ENCODE measurements at places on chromosomes 5 and 9.

DNA sequence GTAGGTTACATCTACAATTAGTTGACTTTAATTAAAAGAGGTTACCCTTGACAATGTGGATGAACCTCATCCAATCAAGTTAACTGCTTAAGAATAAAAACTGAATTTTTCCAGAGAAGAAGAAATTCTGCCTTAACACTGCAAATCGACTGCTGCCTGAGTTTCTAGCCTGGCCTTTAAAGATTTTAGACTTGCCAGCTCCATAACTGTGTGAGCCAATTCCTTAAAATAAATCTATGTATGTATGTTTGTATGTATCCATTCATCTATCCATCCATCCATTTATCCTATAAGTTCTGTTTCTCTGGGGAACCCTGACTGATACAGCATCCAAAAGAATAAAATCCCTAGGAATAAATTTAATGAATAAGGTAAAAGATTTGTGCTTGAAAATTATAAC lies 136.1 kb downstream of the TMEM38B start:
- DNase-seq: no peak

GRCh38 chr5:72018143-72018803 lies 89.0 kb upstream of the MAP1B start:
- peak; percentile 76 for DNase-seq

GRCh38 chr9:3980771-3981170 lies 319.1 kb downstream of the GLIS3 start:
- DNase-seq: no peak

- peak; percentile 47 for DNase-seq
These were observed 36.6 kb downstream of the SEMA4D start for GRCh38 chr9:89461265-89461664.

GRCh38 chr9:97695995-97696802 lies 941 bp downstream of the XPA start:
- peak; percentile 65 for DNase-seq

- DNase-seq: no peak
These were observed 1.7 kb upstream of the DCP2 start for GRCh38 chr5:112974901-112975300.
